Activated naive CD8-positive, alpha-beta T cell treated with anti-CD3 and anti-CD28 coated beads for 36 hours (primary cell): ENCODE measurements at places on chromosomes 11 and 22. TPM values are rescaled to one million over a fixed set of nuclear protein-coding genes. Genes with fewer than 3 reads are reported as not detected.
A peak's percentile ranks its signal among the peaks of the same experiment; 100 is the strongest.

The DCHS1 gene
- 1.4 TPM for total RNA-seq

GRCh38 chr22:46649141-46650077 lies 29.2 kb downstream of the GRAMD4 start:
- no peak for DNase-seq

The TMPRSS6 gene
- 2.0 TPM for total RNA-seq

- DNase-seq = no peak
Measured at GRCh38 chr22:49515475-49515874, 312.2 kb downstream of the BRD1 start.

GRCh38 chr11:112280268-112281126 lies 19.8 kb upstream of the PLET1 start:
- DNase-seq = peak; percentile 64

- no peak for DNase-seq
Measured at GRCh38 chr22:49956914-49957825, 3.4 kb upstream of the PIM3 start.

DNA sequence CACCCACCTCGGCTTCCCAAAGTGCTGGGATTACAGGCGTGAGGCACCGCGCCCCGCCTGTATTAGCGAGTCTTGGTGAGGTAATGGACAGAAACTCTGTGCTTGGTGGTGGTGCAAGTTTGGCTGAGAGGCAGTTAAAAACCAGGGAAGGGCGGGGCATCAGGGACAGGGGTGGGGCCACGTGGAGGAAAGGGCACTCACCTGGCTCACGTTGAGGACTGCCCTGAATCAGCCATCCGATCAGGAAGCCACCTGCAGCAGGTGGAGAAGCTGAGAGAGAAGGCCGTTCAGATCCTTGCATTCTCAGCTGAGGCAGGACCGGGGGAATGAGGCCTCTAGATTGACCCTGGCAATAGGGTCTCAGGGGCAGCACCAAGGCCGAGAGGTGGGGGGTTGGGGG lies 12.1 kb upstream of the CHRM1 start:
- no peak for DNase-seq

DNA sequence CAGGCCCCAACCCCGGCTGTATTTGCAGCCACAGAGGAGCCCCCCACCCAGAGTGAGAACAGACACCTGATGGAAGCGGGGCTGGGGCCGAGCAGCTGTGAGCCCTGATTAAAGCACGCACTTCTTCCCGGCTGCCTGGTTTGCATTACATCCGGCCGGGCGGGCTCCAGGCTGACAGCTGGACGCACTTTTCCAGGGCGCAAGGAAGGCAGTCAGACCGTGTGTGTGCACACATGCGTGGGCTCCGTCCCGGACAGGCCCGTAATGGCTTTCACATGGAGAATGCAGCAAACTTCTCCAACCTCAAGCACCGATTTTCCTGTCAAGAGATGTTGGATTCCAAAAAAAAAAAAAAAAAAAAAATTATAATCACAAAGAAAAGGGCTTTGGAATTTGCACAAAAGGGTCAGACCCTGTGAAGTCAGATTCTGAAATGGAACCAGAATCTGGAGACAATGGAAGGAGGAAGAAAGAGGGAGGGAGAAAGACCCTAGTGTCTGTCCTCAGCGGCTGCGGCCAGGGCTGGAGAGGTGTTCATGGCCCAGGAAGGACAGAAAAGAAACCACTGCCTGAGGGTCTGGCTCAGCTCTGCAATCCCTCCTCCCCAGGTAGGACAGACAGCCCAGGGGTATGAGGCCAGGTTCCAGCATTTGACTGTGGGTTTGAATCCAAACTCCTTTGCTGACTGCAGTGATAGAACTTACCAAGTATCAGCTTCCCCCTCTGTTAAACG lies 365.5 kb downstream of the MN1 start:
- no peak for DNase-seq

The C11orf87 gene
- total RNA-seq = not detected

The MEN1 gene
- total RNA-seq = 37.0 TPM

The MUC5AC gene
- not detected for total RNA-seq

DNA sequence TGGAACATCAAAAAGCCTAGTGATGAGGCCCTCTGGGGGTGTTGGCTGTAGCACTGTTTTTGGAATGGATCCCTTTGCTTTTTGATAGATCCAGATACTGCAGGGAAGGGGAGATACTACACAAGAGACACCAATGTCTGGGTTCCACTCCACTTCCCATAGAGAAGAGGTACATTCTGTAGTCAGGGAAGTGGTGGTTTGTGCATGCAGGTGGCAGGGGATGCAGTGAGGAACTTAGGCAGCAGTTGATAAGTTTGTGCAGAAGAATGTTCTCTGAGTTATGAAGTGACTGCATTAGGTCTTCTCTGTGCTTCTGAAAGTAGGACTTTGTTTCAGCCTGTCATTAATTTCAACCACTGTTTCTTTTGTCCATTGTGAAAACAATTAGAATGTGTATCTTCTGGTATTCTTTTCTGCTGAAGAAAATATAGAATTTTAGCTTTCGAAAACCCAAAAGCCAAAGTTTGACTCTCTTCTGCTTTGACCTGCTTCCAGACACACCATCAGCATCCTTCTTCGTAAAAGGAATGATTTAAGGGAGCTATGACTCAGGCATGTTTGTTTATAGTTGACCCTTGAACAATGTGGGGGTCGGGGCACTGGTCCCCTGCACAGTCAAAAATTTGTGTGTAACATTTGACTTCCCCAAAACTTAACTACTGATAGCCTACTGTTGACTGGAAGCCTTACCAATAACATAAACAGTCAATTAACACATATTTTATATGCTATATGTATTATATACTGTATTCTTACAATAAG lies 25.6 kb downstream of the PANX1 start:
- no peak for DNase-seq

- DNase-seq = no peak
Measured at GRCh38 chr11:23490557-23491235, 630.4 kb upstream of the CCDC179 start.

The APOBEC3H gene
- 4.3 TPM for total RNA-seq

The C1QTNF4 gene
- not detected for total RNA-seq

DNA sequence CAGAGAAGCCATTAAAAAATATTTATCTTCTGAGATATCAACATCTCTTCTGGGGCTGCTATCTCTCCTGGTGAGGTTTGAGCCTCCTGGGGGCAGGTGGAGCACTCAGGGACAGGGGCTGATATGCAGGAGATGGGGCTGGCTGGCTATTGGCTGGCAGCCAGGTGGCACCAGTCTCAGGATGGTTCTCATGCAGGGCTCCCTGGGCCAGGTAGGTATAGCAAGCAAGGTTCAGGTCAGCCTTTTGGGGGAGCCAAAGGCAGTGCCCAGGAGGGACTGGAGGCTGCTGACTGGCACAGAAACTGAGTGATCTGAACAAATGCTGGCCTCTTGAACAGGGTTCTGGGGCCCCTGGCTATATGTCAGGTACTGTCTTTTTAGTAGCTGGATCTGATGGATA lies 29.7 kb upstream of the EMSY start:
- no peak for DNase-seq

DNA sequence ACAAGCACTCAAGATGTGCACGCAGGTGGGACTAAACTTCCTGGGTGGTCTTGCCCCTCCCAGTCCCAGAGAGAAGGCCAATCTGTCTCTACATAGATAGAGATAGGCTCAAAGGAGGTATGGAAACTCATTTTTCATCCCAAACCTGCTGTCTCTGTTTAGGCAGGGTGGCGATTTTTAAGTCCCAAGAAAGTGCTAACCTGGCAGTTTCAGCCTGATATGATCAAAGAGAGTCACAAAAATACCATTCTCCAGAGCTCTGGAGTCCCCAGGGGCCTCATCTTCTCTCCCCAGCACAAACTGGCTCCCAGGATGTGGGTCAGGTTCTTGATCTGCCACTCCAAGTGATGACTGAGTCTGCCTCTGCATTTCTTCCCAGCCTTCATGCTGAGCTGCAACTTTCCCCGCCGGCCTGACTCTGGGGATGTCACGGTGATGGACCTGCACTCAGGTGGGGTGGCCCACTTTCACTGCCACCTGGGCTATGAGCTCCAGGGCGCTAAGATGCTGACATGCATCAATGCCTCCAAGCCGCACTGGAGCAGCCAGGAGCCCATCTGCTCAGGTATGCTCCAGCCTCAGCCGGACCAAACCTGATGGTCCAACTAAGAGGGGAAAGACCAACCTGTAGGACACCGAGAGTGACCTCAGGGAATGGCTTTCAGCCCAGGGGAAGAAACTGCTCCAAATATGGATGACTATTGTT lies 129.5 kb downstream of the SEZ6L start:
- no peak for DNase-seq

- no peak for DNase-seq
Measured at GRCh38 chr11:25602149-25602548, 729.8 kb upstream of the ANO3 start.

- no peak for DNase-seq
Measured at GRCh38 chr11:82080160-82080559, 653.5 kb downstream of the FAM181B start.

DNA sequence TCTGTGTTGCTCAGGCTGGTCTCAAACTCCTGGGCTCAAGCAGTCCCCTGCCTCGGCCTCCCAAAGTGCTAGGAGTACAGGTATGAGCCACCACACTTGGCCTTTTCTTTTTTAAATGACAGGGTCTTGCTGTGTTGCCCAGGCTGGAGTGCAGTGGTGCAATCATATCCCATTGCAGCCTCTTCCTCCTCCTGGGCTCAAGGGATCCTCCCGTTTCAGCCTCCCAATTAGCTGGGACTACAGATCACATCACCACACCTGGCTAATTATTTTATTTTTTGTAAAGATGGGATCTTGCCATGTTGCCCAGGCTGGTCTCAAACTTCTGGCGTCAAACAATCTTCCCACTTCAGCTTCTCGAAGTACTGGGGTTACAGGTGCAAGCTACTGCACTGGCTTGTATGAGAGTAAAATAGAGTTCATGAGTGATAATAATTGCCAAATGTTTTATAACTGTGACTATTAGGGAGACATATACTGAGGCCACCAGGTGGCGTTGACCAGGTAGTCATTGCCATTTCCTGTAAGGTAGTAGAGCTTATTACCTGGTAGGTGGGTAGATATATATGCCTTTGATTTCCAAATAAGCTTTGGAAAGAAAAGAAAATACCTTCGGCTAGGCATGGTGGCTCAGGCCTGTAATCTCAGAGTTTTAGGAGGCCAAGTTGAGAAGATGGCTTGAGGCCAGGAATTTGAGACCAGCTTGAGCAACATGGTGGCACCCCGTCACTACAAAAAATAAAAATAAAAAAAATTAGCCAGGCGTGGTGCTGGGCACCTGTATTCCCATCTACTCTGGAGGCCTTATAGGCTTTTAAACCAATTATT lies 5.4 kb downstream of the FDX1 start:
- no peak for DNase-seq

The PDE3B gene
- 46.5 TPM for total RNA-seq

The BATF2 gene
- total RNA-seq = 0.08 TPM
